ACHN (cell line): ENCODE measurements at places on chromosomes 11 and 22.

DNA sequence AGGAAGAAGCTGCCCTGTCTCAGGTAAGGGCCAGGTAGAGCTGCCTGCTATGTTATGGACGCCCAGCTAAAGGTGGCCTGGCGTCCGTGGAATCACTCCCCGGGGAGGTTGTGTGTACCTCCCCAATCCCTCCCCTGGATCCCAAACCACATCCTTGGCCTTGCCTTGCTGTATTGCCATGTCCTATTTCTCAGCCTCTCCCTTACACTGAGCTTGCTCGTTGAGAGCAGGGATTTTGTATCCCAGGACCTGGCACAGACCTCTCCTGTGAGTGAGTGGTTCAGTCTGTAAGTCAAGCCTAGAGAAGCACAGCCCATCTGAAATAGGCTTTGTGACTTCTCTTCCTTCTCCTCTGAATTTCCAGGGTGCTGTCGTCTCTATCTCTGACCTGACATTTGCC lies 53.9 kb downstream of the TRAF6 start:
- no peak for DNase-seq

DNA sequence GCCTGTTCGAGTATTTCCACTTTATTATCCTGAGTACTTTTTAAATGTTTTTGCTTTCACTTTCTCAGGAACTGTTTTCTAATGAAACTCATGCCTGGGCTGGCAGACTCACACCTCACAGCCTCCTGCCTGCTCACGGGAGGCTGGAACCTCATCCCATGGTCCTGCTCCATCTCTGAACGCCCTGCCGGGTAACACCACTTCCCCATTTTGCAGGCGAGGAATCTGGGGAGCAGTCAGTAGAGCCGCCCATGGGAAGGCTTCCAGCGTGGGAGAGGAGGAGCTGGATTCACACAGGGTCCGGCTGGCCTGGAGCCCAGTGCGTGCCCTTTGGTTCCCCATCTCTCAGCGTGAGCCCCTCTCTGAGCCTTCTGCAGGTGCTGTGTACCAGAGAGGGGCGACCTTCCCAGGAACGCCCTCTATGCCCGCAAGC lies 53.6 kb downstream of the SCUBE1 start:
- DNase-seq: no peak

DNA sequence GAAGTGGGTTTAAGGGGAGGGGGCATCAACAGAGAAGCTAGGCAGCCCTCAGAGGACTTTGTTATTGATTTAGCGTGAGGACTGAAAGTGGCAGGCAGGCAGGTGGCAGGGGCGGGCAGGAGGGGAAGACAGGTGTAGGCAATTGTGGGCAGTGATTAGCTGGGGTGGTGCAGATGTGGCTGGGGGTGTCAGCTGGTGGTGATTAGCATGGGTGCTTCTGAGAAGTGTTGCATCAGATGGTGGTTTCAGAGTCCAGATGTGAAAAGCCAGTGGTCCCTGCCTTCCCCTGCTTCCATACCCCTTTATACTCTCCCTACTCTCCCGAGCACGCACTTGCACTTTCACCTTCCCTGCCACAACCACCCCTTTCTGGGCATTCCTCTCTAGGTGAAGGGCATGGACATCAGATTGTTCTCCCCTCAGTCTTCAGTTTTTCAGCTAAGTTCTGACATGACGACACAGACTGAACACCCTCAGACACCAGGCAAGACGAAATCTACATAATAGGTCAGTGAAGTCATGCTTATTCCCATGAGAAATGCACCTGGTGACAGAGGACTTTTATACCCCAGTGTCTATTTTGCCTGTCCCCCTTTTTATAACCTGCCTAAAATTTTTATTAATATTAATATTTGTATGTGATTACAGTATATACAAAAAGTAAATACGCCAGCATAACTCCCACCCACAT lies 435.7 kb upstream of the CADM1 start:
- DNase-seq: no peak

- no peak for DNase-seq
These were observed 5.6 kb upstream of the CARNS1 start for GRCh38 chr11:67409781-67410368.

- no peak for DNase-seq
These were observed 78.8 kb downstream of the LARGE1 start for GRCh38 chr22:33841281-33842005.

GRCh38 chr11:66264914-66265313 lies 3.5 kb upstream of the RAB1B start:
- no peak for DNase-seq

GRCh38 chr11:73463359-73463758 lies 87.2 kb downstream of the RELT start:
- no peak for DNase-seq

DNA sequence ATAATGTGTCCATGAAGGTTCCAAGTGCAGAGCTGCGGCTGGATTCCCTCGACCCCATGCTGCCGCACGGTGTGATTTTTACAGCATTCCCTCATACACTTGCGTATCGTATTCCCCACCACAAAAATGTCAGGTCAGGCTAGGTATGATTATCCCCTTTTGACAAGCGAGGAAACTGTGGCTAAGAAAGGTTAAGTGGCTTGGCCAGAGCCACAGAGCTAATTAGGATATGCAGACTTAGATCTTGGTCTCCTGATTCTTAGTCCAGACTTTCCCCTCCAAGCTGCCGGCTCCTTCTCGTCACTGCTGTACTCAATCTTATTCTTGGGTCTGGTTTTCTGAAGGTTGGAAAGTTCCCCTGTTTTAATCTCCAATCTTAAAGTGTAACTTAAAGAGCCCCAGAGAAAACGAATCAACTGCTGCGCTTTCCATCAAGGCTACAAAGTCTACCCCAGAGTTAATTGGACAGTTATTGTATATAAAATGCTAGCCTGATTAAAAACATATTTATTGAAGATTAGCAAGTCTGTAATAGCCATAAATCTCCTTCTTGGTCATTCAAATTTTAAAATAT lies 176.6 kb downstream of the ADAMTS15 start:
- no peak for DNase-seq

GRCh38 chr11:14065141-14065540 lies 102.6 kb downstream of the SPON1 start:
- DNase-seq: no peak

GRCh38 chr11:96113193-96113681 lies 189.3 kb upstream of the MTMR2 start:
- no peak for DNase-seq
